Stimulated activated memory B cell treated with anti-CD40 and anti-IgM and Interleukin-4, amounts not matched to agents 10 μg/mL and 1 μg/mL and 100 μg/mL, for 72 hours (primary cell): ENCODE measurements at places on chromosomes 6 and 20.

GRCh38 chr6:169200893-169201514 lies 52.6 kb downstream of the THBS2 start:
- no peak for ATAC-seq
- no peak overlapping the region for H3K4me3 ChIP-seq
- no peaks in the 10 kb centered on the region for H3K36me3 ChIP-seq
- H3K4me1 ChIP-seq = no peaks in the 10 kb centered on the region

DNA sequence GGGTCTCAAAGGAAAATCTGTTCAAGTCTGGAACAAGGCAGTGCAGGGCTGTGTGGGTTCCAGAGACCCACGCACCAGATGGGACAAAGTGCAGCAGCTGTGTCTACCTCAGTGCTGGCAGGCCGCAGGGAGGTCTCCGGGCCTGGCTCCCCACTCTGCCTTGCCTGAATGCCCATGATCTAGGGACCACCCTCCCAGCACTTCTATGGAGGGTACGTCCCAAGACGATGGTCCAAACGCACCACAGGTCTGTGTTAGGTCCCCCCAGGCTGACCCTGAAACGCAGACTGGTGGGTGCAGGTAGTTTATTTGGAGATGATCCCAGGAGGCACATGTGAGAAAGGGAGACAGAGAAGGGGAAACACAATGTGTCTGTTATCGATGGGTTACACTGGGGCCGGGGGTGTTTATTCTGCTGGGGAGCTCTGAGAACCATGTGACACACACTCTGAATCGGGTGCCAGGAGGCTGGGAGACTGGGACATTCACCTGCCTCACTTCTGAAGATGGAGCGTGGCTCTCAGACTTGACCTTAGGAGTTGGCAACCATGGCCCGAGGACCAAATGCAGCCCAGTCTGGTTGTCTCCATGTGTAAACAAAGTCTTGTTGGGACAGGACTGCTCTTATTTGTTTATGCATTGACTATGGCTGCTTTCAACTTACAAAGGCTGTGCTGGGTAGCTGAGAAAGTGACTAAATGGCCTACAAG lies 21.7 kb downstream of the CST9L start:
- no peaks in the 10 kb centered on the region for H3K4me1 ChIP-seq
- no peak for ATAC-seq
- H3K27ac ChIP-seq = no peak overlapping the region
- no peaks in the 10 kb centered on the region for H3K36me3 ChIP-seq

DNA sequence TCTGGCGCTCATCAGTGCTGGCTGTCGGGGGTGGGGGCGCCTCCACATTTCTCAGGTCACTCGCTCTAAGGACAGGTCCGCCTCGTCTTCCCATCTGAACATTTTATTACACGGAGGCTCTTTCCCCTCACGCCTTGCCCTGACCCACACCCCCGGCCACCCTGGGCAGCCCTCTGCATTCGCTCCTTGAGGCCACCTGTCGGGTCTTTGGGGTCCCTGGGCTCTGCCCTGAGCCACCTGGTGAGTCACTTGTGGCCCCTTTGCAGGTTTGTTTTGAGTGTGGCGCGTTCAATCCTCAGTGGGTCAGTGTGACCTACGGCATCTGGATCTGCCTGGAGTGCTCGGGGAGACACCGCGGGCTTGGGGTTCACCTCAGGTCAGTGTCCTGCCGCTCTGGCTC lies 3.2 kb downstream of the ARFGAP1 start:
- no peak overlapping the region for H3K27ac ChIP-seq
- no peaks in the 10 kb centered on the region for H3K27me3 ChIP-seq
- peaks cover 38% of the 10 kb centered on the region for H3K4me1 ChIP-seq
- ATAC-seq = no peak
- no peak overlapping the region for H3K4me3 ChIP-seq

DNA sequence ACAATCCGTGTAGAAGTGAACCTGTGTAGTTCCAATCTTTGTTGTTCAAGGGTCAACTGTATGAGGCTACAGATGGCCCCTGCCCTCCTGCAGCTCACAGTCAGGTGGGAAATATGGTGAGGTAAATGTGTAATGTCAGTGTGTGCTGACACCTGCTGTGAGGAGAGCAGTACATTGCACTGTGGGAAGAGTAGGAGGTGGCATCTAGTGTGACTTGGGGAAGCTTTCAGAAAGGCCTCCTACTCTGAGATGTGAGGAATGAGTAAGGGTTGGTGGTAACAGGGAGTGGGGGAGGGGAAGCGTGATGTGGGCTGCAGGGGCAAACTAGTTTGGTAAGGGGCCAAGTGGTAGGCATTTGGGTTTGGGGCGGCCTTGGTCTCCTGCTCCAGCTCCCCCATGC lies 188.8 kb downstream of the FARS2 start:
- ATAC-seq = no peak
- H3K4me1 ChIP-seq = no peaks in the 10 kb centered on the region
- H3K36me3 ChIP-seq = peaks cover 37% of the 10 kb centered on the region
- no peak overlapping the region for H3K27ac ChIP-seq
- H3K4me3 ChIP-seq = no peak overlapping the region

DNA sequence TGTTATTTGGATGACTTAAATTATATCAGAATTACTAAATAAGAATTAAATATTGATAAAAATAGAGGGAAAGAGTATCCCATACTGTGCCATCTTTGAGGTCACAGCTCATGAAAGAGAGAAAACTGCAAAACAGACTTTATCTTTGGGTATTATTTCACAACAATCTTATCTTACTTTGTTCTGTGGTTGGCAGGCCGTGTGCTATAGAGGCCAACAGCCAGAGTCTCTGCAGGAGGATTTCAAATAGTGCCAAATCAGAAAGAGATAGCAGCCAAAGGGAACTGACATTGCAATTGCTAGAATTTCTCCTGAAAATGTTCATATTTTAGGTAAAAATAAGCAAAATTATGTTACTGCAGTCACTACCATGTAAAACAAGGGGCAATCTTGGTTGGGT lies 354.2 kb downstream of the GRIK2 start:
- no peaks in the 10 kb centered on the region for H3K36me3 ChIP-seq
- no peak overlapping the region for H3K4me3 ChIP-seq
- H3K27me3 ChIP-seq = no peaks in the 10 kb centered on the region
- no peaks in the 10 kb centered on the region for H3K4me1 ChIP-seq

DNA sequence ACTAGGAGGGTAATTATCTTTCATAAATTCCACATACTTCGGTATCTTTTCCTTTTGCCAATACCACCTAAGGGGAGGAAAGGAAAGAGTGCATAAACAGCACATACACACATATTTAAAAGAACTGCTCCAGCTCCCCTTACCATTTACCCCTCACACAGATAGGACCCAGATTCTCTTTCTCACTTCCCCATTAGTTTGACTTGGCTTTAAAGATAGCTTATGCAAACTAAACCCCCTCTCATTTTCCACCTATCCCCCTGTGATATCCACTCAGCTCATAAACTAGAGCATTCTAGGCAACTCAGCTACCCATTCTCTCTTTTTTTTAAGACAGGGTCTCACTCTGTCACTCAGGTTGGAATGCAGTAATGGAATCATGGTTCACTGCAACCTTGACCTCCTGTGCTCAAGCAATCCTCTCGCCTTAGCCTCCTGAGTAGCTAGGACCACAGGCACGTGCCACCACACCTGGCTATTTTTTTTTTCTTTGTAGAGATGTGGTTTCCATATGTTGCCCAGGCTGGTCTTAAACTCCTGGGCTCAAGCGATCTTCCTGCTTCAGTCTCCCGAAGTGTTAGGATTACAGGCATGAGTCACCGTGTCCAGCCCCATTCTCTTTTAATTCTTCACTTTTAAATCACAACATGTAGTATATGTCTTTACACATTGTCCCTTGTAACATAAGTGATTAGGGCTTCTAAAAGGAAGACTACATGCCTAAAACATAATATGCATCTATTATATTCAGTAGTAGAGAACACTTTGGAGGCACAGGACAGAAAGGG lies 4.0 kb downstream of the FUCA2 start:
- H3K27me3 ChIP-seq = no peaks in the 10 kb centered on the region
- ATAC-seq = no peak
- peaks cover 35% of the 10 kb centered on the region for H3K4me1 ChIP-seq
- no peak overlapping the region for H3K27ac ChIP-seq
- no peak overlapping the region for H3K4me3 ChIP-seq
- H3K36me3 ChIP-seq = peaks cover 24% of the 10 kb centered on the region

DNA sequence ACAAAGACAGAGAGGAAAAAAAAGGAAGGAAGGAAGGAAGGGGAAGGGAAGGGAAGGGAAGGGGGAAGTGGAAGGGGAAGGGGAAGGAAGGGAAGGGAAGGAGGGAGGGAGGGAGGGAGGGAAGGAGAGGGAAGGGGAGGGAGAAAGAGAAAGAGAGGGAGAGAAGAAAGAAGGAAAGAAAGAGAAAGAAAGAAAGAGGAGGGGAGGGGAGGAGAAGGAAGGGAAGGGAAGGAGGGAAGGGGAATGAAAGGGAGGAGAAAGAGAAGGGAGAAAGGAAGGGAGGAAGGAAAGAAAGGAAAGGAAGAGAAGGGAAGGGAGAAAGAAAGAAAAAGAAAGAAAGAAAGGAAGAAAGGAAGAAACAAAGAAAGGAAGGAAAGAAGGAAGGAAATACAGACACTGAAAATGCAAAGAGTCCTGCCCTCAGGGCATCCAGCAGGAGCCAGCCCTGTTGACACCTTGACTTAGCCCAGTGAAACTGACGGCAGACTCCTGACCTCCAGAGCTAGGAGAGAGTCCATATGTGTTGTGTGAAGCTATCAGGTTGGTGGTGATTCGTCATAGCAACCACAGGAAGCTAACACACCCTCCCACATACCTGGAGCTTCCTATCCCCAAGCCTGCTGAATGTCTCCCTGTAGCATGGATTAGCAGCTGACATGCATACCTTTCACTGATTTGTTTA lies 58.7 kb upstream of the SULF2 start:
- peaks cover 11% of the 10 kb centered on the region for H3K4me1 ChIP-seq
- H3K36me3 ChIP-seq = no peaks in the 10 kb centered on the region
- H3K27ac ChIP-seq = no peak overlapping the region
- H3K4me3 ChIP-seq = no peak overlapping the region

DNA sequence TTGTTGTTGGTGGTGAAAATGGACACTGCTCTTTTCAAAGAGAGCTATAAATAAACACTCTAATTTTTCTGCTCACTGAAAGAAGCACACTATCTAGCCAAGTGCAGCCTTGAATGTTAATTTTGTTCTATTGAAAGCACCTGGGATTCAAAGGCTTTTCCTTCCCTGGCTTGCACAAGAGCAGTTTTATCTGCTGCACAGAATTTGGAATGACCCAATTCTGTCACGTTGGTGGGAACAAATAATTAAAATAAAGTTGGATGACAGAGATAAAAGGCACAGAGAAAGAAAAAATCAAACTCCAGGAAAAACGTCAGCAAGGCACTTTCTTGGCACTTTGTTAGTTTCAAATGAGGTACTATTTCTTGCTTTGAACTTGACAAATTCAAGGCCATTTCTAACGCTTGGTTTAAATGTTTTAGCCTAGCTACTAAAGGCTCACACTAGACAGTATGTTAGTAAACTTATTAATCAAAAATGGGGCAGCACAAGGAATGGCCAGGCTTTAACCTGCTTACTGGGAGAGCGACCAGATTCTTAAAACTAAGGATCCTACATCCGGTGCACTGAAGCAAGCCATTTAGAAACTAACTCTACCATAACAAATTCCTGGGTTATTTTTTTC lies 145.5 kb upstream of the ARG1 start:
- no peaks in the 10 kb centered on the region for H3K4me1 ChIP-seq
- no peak overlapping the region for H3K27ac ChIP-seq
- H3K4me3 ChIP-seq = no peak overlapping the region
- H3K36me3 ChIP-seq = no peaks in the 10 kb centered on the region
- no peak for ATAC-seq

- H3K27me3 ChIP-seq = no peaks in the 10 kb centered on the region
- peaks cover 7% of the 10 kb centered on the region for H3K36me3 ChIP-seq
- H3K4me3 ChIP-seq = no peak overlapping the region
- H3K4me1 ChIP-seq = peaks cover 7% of the 10 kb centered on the region
- H3K27ac ChIP-seq = no peak overlapping the region
These were observed 223.9 kb upstream of the THEMIS start for GRCh38 chr6:128124713-128125112.

- no peak overlapping the region for H3K27ac ChIP-seq
- no peak overlapping the region for H3K4me3 ChIP-seq
- H3K36me3 ChIP-seq = no peaks in the 10 kb centered on the region
- H3K4me1 ChIP-seq = no peaks in the 10 kb centered on the region
These were observed 81.6 kb downstream of the KCNB1 start for GRCh38 chr20:49400904-49401303.

DNA sequence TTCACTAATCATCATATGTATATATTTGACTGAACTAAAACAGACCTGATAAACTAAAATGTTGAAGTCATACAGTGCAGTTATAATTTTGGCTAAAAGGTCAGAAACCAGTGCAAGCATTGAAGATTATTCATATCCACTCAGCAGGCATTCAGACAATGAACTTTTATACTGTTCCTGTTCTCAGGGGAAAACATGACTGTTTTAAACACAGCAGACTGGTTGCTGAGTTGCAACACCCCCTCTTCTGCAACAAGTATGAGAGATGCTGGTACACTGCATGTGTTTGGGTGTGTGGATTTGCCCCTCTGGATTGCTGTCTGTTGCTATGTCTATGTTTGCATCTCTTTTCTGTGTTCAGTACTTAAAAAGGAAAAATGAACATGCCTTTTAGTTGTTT lies 206.8 kb downstream of the EYA4 start:
- no peaks in the 10 kb centered on the region for H3K36me3 ChIP-seq
- H3K4me3 ChIP-seq = no peak overlapping the region
- no peak for ATAC-seq
- no peaks in the 10 kb centered on the region for H3K27me3 ChIP-seq
- H3K4me1 ChIP-seq = no peaks in the 10 kb centered on the region

DNA sequence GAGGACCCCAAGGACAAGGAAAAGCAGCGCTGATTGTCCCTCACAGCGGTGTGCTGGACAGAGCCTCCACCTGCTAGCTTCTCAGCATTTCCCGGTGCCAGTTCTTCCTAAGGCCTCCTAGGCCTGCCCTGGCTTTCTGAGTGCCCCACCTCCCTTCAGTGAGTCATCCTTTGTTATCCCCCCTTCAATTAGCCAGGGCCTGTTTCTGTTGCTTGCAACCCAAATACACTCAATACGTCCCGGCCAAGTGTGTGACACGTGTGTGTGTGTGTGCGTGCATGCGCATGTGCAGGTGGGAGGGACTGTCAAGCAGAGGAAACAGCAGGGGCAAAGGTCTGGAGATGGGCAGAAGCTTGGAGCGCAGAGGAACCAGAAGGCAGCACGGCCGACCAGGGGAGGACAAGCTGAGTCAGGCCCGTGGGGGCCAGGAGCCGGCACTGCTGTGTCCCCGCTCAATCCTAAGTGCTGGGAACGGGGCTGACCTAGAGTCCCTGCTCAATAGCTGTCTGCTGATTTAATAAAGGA lies 159.8 kb downstream of the PREX1 start:
- H3K36me3 ChIP-seq = peaks cover 74% of the 10 kb centered on the region
- H3K27me3 ChIP-seq = no peaks in the 10 kb centered on the region
- H3K27ac ChIP-seq = no peak overlapping the region
- no peaks in the 10 kb centered on the region for H3K4me1 ChIP-seq
- no peak for ATAC-seq
